ENCODE measurements at places on chromosomes 12 and 14.
A peak's percentile ranks its signal among the peaks of the same experiment; 100 is the strongest.

DNA sequence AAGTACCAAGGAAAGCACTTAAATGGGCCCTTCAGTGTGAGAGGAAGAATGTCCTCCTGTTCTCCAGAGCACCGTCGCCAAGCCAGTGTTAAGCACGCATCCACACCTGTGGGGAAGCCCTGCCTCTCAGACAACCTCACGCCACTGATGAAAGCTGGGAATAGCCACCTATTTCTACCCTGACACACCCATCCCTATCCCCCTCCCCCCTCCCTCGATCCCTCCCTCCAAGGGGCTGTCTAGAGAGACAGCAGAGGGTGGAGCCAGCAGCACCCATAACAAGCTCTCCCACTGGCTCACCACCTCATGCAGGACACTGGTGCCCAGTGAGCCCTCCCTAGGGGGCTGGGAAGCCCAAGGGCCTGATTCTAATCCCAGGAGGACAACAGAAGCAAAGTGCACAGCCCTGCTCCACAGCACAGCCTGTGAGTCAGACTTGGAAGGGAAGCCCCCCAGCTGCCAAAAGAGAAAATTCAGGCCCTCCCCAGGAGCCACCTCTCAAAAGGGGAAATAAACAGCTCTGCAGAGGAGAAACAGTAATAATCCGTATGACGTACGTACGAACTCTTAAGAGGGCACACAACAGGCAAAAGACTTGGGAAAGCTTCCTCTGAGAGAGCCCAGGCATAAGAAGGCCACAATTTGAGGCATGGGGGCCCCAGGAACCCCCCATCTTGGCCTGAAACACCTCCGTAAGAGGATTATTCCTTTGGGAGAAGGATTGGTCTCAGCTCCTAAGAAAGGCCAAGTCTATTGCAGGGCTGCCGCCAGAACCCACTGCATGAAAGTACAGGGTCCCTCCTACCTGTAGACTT lies 7.8 kb downstream of the PITPNM2 start:
- peak; percentile 88 for DNase-seq

DNA sequence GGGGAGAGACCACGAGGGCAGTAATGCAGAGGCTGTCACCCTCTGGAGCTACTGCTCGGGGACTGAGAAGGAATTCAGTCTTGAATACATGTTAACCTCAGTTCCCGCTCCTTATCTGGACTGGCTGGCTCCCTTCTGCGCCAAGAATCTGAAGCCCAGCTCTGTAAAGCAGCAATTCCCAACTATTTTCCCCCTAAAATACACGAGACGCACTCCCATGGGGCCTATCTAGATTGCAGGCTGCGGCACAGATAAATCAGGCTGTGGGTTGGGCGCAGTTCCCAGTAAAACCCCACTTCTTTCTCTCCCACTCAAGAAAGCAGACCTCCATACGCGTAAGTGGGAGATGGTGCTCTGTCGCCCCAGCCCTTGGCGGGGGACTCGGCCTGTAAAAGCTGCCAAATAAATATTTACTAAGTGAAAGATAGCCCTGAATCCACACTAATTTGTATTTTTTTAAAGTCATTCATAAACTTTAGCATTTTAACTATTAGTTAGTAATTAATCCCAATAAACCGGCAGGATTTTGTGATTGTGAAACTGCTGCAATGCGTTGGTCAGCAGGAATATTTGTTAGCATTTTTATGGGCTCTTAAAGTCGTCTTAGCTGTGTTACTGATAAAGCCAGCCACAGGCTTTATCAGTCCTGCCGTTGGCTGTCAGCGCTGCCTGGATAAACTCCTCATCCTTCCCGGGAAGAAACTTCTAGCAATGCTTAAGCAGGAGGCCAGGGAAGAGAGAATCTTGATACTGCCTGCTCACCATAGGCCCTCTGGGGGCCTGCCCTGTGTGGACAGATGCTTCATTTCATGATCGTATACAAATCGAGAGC lies 17.8 kb downstream of the FBXL14 start:
- DNase-seq = no peak

GRCh38 chr14:34030864-34031263 lies 80.0 kb upstream of the EGLN3 start:
- no peak for DNase-seq

- no peak for DNase-seq
Observed at GRCh38 chr12:12592930-12593329, 18.7 kb upstream of the CREBL2 start.

DNA sequence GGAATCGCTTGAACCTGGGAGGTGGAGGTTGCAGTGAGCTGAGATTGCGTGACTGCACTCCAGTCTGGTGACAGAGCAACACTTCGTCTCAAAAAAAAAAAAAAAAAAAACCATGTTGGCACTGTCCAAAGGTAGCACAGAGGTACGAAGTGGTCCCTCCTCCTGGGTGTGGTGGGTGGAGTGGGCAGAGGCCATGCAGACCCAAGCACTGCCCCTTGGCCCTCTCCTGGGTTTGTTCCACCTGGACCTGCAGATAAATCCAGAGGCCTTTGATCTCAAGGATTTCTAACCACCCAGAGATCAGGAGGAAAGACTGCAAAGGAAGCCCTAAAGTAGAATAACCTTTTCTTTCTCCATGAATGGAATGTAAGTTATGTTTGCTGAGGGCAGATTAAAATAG lies 8.7 kb upstream of the GALNT6 start:
- DNase-seq = no peak

- no peak for DNase-seq
Observed at GRCh38 chr14:80973931-80974641, 18.7 kb downstream of the TSHR start.

DNA sequence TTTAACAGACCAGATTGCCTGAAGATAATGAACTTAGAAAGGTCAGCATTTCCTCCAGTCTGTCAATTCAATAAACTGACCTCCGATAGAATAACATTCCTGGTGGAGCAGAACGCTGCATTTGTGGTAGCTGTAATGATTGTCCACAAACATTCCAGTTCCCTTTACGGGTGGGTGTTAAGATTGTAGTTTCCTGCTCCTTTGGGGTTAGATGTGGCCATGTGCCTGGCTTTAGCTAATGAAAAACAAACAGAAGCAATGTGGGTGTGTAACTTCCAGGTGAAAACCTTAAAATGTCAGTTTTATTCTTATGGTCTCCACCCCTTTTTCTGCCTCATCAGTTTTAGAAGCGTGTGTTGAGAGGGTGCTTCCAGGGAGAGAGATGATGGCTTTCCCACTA lies 217.3 kb upstream of the CRY1 start:
- DNase-seq = no peak

DNA sequence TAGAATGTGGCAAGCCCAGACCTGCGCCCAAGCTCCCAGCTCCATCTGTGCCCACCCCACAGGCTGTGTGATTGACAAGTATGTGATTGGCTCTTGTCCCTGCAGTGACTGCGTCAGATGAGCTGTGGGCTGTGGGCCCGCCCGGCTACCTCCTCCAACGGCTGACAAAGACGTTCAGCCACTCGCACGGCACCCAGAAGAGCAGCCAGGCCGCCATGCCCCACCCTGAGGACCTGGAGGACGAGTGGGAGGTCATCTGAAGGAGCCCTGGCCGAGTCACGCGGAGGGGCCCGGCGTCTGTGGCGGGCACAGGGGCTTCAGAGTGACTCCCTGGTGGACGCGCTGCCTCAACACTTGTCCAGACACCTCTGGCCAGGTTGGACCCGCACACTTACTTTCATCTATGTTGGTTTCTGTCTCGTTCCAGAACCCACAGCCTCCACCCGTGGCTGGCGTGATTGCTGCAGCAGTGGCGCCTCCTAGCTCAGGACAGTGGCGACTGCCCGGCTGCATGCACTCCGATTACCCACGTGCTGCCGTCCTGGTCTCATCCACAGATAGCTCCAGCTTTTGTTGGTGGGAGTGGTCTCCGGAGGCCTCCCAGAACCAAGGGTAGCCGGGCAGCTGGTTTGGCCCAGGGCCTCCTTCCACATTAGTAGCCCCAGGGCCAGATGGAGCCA lies 11.4 kb downstream of the ANKRD9 start:
- no peak for DNase-seq

GRCh38 chr12:6758506-6759095 lies 5.7 kb upstream of the MLF2 start:
- DNase-seq = no peak

GRCh38 chr12:12998248-12998647 lies 1.8 kb downstream of the HEBP1 start:
- DNase-seq = no peak

- no peak for DNase-seq
Observed at GRCh38 chr12:3107954-3108353, 30.8 kb downstream of the TSPAN9 start.

GRCh38 chr14:72060460-72060859 lies 128.2 kb downstream of the RGS6 start:
- no peak for DNase-seq

GRCh38 chr12:54166567-54167499 lies 22.0 kb downstream of the SMUG1 start:
- no peak for DNase-seq

DNA sequence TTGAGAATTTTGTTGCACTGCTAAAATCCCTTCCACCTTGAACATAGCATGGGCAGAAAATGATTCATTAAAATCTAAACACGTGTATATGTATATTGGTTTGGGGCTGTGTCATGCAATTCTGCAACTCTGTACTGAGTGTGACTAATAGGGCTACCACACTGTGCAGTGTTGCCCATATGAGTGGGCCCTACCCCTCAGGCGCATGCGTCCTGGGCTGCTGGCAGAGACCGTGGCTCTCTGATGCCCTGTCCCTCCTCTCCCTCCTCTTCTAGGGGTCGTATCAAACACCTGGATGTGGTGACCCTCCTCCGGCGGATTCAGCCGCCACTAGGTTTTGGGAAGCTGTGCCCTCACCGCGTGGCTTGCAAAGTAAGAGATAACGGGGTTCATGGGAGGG lies 128.4 kb upstream of the FKBP4 start:
- no peak for DNase-seq

DNA sequence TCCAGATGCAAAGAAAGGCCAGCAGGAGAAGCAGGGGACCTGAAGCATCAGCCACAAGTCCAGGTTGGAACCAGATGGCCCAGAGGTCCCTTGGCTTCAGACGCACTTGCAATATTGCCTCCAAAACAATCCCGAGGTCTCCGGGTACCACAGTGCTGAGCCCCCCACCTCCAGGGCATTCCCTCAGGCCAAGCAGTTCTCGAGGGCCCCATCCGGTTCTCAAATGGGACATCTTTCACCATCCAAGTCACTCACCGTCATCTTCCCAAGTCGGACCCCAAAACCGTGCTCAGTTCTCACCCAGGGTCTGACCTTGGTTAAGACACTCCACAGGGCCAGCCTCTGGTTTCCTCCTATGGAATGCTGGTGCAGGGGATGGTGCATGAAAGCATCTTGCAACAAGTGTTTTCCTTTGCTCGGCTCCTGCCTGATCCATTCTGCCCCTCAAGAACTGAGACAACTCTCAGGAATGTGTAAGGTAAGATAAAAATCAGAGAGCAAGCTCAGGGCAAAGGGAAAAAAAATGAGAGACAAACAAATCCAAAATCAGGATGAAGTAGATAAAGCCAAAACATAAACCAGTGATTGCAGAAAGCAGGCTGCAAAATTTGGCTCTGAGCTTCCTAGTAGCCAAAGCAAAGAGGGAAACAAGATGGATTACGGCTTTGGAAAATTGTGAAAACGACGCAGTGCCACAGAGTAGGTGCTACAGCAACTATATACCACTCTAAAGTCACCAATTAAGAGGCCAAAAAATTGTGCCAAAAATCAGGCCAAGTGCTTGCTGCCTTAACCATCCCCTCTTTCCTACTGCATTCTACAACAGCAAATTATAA lies 8.0 kb downstream of the NCOR2 start:
- DNase-seq = no peak

DNA sequence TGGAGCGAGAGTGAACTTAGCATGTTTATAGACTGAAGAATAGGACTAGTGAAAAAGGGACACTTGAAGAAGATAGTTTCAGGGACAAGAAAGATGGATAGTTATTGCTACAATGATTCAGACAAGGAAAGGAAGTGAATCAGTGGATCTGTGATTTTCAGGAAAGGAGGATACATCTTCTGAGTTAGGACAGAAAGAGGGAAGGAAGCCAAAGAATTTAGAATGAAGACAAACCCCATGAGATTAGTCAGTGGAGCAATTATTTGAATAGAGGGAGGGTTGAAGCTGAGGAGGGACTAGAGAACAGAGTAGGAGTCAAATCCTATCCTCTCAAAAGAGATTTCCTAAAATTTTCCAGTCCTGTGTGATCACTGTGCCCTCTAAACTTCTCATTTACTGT lies 282.7 kb downstream of the AKAP6 start:
- no peak for DNase-seq

DNA sequence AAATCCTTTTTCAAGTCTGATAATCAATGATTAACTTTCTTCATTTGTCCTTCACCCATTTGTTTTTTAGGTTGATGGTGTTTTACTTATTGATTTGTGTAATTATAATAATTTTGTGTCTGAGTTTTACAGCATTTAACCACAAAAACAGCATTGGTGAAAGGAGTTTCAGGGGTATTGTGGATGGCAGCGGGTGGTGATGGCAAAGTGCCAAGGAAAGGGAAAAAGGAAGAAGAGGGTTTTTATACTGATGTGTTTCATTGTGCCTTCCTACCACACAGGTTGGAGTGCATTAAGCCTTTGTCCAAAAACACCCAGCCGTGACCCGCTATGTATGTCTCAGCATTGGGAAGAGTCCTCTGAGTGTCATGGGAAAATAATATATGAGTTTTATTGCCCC lies 150.3 kb downstream of the DAD1 start:
- DNase-seq = no peak

- DNase-seq = no peak
Observed at GRCh38 chr14:67673451-67673850, 981 bp downstream of the VTI1B start.

DNA sequence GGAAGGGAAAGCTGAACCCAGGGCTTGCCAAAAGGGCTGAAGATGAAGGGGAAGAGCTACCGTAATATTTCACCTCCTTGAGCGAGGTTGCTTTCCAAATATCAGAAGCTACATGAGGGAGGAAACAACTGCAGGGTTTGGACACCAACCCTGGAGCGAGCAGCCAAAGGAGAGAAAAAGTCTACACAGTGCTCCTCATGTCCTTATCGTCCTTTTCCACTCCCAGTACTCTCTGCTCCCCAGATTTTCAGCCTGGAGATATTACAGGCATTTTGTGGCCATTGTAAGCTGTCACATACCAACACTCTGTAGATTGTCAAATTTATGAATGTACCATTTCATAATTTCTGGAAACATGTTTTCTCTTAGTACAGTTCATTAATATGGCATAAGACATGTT lies 115.9 kb downstream of the GPHN start:
- no peak for DNase-seq

DNA sequence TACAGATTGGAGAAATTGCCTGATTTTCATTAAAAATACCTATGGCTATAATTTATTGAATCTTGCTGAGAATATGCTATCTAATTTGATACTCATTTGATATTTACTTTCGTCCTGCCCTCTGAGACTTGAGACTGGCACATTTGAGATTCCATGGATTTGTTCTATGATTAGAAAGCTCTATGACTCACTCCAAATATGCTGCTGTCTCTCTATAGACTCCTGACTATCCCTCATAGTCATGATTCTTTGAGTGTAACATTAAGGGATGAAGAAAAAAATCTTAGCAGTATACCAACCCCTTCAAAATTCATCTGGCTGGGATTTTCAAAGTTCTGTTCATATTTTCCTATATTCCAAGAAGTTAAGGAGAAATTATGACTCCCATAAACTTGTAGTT lies 191.9 kb downstream of the LRIG3 start:
- no peak for DNase-seq

GRCh38 chr12:14960548-14961465 lies 594 bp downstream of the ARHGDIB start:
- no peak for DNase-seq

Data from NCI-H510A (cell line).